ENCODE measurements at places on chromosomes 5 and 9.

GRCh38 chr9:113361304-113362018 lies 12.1 kb downstream of the BSPRY start:
- no peak for DNase-seq

DNA sequence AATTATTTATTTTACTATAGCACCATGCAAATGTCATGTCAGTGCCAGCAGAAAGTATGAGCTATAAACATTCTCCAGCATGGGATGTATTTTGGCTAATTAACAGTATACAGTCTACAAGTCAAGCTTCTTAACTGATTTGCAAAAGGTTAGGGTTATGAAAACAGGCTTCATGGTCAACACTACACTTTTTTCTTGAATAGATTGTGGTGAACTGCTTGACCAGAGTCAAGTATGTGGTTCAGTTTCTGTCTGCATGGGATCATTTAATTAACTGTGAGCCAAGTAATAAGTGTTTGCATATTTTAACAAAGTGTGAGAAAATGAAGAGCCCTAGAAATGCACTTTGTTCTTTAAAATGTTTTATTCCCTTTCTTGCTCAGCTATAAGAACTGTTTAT lies 14.5 kb upstream of the GNAQ start:
- DNase-seq, result no peak

DNA sequence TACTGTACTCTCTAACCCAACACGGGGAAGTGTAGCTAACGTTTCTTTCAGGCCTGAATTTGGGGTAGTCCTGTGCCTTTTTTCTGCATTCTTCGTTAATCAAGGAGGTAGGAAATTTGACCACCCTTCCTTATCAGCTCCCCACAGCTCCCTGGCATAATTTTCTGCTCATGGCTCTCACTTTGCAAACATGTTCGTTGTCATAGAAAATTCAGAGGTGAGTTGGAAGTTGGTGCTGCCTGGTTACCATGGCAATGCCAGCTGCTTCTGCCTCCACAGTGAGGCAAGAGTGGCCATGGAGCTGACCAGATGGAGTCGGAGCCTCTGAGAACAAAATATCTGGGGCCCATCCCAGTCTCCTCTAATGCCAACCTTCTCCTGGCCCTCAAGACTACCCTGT lies 116.6 kb upstream of the BOD1 start:
- no peak for DNase-seq

DNA sequence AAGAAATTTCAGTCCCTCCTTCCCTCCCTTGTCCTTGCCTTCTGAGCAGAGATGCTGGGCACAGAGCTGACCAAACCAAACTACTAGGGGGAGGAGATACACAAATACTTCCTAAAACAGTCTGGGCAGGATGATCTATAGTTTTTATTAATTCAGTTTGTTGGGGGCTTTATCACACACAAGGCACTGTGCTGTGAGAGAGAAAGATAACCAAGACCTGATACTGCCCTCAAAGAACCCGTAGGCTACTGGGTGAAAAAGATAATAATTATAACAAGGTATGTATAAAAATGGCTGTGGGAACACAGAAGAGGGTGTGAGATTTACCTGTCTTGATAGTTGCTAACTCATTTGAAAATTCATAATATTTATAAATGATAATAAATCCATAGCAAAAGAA lies 354.7 kb downstream of the NDUFS4 start:
- no peak for DNase-seq

- no peak for DNase-seq
Observed at GRCh38 chr5:109961751-109962150, 272.0 kb downstream of the MAN2A1 start.

DNA sequence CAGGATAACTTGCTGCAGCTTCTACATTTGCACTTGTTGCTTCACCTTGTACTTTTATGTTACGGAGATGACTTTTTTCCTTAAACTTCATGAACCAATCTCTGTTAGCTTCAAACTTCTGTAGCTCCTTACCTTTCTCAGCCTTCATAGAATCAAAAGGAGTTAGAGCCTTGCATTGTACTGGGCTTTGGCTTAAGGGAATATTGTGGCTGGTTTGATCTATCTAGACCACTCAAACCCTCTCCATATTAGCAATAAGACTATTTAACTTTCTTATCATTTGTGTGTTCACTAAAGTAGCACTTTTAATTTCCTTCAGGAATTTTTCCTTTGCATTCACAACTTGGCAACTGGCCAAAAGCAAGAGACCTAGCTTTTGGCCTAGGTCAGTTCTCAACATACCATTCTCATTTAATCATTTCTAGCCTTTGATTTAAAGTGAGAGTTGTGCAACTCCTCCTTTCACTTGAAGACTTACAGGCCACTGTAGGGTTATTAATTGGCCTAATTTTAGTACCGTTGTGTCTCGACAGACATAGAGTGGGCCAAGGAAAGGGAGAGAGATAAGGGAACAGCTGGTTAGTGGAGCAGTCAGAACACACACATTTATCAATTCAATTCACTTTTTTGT lies 63.7 kb downstream of the SHOC1 start:
- no peak for DNase-seq

- no peak for DNase-seq
Observed at GRCh38 chr5:114700823-114701222, 339.0 kb downstream of the KCNN2 start.

DNA sequence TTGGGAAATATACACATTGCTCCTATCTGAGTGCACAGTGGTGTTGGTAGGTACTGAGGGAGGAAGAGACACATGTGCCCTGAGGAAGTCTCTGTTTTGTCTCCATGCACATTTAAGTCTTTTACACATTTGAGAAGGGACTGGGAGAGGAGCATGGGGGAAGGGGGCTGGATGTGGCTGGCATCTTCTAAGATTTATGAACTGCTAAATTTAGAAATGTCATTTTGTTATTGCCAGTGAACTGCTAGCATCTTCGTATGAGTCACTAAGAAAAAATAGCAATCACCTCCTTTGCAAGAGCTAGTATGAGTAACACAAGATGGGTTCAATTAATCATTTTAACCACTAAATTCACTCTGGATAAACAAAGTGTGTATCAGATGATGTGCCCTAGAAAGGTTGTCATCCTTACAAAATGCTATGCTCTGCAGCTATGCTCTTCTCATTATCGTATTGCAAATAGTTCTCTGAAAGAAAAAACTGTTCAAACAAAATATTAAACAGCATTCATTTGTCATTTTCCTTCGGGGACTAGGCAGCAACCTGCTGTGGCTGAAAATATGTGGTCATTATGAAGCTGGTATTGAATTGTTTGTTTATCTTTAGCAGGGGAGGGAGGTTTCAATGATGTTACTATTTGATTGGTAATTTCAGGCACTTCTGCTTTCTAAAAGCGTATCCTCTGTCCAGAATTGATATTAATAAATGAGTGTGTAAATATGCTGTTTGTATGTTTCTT lies 236.5 kb downstream of the DMRTA1 start:
- no peak for DNase-seq

DNA sequence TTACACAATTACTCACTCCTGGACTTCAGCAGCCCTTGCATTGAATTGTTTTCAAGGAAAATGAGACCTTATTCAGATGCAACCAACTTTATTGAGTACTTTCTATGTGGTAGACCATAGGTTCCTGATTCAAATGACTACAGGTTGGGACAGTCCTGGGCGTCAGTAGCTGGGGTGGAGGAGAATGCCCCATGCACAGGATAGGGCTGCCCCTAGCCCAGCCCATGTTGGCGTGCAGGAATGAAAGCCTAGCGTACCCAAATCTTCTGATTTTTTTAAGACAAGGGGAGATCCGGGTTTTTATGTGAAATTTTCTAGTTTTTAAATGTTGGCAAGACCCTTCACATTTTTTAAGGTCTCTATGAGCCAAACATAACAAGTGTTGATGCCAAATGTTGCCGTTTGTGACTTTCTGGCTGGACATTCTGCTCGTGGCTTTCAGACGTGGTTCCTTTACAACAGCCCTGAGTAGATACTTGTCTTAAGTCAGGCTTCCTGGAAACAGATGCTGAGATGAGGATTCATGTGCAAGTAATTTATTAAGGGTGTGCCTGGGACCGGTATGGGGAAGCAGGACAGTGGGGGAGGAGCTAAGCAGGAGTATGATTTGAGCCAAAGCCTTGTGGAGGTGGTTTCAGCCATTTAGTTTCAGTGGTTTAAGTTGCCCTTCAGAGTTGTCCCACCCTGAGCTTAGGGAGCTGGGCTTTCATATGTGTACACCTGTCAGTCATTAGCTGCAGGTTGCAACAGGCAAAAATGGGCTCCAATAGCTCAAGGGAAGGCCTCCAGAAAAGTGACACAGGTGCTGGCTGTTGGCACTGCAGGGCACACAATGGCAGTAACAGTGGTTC lies 154.1 kb downstream of the NTRK2 start:
- DNase-seq, result no peak

DNA sequence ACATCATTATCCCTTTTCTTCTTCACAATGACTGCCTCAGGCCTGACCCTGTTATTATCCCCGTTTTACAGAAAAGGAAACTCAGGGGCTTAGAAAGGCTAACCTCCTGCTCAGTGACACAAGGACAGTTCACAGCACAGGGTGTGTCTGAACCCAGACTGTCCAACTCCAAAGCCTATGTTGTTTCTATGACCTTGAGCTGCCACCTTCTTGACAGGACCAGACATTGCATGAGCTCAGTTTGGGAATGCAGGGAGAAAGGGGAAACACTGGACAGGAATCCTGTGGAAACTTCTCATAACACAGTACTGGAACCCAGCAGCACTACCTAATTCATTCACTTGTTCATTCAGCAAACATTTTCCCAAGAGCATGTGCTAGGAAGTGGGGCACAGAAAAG lies 472.8 kb downstream of the CDK5RAP2 start:
- DNase-seq, result no peak

- DNase-seq, result no peak
Observed at GRCh38 chr5:93281980-93282772, 298.8 kb downstream of the NR2F1-AS1 start.

GRCh38 chr5:126443374-126443851 lies 20.2 kb downstream of the GRAMD2B start:
- DNase-seq, result no peak

GRCh38 chr9:93317495-93318094 lies 133.7 kb downstream of the WNK2 start:
- DNase-seq, result no peak

DNA sequence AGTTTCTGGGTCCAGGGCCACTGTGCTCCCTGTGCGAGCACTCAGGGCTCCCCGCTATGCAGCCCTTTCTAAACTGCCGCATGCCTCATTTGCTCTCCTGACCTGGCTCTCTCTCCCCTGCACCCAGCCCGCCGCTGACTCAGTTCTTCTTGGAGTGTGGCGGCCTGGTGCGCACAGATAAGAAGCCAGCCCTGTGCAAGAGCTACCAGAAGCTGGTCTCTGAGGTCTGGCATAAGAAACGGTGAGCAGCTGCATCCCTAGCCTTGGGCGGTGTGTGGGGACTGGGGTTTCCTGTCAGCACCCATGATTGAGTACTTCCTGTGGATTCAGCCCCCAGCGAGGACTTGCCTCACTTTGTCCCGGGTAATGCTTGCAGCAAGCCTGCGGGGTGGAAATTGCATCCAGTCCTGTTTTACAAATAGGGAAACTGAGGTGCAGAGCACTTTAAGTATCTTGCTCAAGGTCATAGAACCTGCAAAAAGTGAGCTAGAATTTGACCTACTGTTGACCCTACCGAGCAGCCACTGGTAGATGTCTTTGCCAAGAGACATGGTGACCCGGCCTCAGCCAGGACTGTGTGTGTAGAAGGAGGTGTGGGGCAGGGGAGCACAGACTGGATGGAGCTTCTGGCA lies 27.9 kb downstream of the USP20 start:
- DNase-seq, result no peak

DNA sequence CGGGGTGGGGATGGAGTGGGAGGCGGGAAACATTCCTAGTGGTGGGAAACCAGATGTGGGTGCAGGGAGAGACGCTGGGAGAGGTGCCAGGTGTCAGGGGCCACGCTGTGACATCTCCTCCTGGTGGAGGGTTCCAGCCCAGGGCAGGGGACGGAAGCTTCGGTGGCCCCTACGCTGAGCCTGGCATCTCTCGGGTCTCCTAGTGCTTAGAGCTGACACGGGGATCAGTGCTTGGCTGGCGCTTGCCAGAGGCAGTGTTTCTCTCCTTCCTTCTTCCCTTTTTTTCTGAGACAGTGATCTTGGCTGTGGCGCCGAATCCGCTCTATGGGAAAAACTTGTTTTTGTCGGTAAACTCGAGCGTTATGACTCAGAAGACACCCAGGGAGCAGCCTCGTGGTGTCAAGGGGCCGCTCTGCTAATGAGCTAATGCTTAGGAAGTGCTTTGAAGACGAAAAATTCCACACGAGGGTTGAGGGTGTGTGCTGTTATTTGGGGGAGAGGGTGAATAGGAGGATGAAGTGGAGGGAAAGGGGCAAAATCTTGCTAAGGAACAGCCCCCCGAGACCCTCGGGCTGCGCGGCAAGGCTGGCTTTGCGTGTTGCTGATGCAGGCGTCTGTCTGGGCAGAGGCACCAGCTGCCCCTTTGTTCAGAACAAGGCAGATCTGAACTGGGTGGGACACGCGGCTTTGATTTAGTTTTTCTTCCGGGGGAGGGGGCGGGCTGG lies 20.4 kb upstream of the IER5L start:
- no peak for DNase-seq

DNA sequence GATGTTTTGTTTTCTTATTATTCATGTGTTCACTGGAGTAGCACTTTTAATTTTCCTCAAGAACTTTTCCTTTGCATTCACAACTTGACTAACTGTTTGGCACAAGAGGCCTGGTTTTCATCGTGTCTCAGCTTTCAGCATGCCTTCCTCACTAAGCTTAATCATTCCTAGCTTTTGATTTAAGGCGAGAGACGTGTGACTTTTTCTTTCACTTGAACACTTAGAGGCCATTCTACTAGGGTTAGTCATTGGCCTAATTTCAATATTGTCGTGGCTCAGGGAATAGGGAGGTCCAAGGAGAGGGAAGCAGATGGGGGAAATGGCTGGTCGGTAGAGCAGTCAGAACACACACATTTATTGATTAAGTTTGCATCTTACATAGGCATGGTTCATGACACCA lies 94.0 kb downstream of the ZNF462 start:
- no peak for DNase-seq

DNA sequence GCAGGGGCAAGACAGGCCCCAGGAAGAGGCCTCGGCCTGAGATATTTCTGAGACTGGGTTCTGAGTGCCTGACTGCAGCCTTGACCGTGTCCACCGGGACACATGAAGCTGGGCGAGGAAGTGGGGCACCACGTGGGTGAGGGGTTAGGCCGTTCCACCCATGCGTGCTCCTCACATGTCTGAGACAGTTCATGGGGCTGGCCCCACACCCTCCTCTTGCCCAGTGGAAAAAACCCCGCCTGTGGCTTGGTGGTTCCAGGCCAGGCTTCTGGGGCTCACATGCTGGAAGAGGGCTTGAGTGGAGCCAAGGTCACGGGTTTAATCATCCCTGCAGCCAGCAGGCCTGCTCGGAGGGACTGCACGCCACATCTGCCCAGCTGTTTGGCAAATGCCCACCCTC lies 11.4 kb downstream of the HMCN2 start:
- no peak for DNase-seq

- DNase-seq, result no peak
Observed at GRCh38 chr9:87197349-87198130, 250.2 kb upstream of the GAS1 start.
